ENCODE measurements at places on chromosomes 2 and 18.

GRCh38 chr2:233838726-233839446 lies 15.4 kb downstream of the HJURP start:
- DNase-seq = no peak

DNA sequence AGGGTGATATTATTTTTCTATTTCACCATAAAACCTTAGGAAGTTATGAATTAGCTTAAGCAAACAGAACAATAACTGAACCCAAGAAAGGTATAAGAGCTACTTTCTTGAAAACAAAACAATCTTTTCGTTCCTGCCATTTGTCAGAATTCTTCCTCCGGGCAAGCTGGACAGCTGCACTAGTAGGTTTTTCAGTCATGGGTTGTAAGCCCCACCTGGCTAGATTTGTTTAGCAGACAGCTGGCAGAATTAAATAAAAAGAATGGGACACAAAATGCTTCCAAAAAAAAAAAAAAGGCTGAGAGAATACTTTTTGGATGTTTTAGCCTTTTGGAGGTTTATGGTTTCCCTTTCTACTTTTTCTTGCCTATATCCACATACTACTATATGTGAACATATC lies 694.1 kb downstream of the ARHGAP15 start:
- DNase-seq = no peak

GRCh38 chr2:10493634-10494281 lies 45.6 kb upstream of the ODC1 start:
- peak; percentile 57 for DNase-seq

DNA sequence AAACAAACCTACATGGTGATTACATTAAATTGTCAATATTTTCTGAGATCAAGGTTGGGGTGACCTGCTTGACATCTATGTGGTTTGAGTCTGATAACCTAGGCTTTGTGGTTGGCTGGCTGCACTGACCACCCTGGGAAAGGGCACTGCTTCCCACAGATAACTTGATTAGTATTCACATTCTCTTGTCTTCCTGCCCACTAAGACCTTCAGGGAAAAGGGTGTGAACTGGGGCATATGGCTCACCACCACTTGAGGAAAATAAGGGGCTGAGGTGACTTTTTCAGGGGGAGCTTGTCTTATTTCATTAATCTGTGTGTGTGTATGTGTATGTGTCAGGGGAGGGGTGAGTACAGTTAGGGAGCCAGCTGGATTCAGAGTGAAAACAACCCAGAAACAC lies 1.5 kb downstream of the SMYD1 start:
- no peak for DNase-seq

- no peak for DNase-seq
Observed at GRCh38 chr2:220192994-220193753, 565.7 kb downstream of the SLC4A3 start.

GRCh38 chr2:170772295-170772694 lies 2.1 kb downstream of the ERICH2 start:
- no peak for DNase-seq

DNA sequence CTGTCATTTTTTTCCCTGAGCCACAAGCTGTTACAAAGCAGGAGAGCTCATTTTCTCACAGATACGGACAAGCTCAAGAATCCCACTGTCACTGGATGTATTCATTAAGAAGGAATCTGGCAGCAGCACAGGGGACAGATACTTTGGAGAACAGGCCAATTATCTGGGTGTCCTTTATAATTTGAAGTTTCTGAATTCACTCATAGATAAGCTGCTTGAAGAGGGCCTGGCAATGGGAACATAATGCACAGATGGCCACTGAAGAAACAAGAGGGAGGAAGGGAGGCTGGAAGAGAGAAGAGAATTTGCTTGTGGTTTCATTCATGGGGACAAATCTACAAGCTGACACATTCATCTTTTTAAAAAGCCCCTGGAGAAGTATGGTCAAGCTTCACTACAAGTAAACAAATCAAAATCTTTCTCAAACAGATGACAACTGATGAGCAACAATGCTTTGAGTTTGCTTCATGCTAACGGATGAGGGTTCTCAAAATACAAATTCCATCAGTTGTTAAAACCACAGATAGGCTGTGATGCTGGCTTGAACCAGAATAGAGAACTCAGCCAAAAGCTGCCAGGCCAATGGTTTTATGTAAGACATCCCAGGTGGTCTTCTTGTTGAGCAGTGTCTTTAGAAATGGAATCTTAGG lies 11.9 kb downstream of the BCL2 start:
- DNase-seq = no peak

GRCh38 chr2:10548626-10549025 lies 100.5 kb upstream of the ODC1 start:
- no peak for DNase-seq

GRCh38 chr2:117555965-117556364 lies 258.5 kb upstream of the DDX18 start:
- DNase-seq = no peak

GRCh38 chr2:108364676-108365297 lies 13.0 kb upstream of the SULT1C4 start:
- DNase-seq = no peak

- peak; percentile 45 for DNase-seq
Observed at GRCh38 chr2:62195421-62196277, at the start of gene B3GNT2. TSS of gene B3GNT2 (plus strand) at chr2:62196115. CDS start at chr2:62222221, 26,106 bp downstream.

DNA sequence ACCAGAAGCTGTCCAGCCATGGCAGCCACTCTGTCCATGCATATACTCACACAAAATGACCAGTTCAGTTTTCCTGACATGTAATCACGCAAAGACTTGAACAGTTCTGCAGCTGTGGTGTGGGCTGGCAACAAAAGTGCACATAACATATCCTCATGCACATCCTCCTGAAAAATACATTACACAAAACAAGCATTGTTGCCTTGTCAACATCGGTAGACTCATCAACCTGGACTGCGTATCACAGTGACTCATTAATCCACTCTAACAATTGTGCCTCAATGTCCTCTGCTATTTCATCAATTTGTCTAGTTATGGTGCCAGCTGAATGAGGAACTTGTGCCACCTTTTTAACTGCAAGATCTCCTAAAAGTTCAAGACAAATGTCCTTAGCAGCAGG lies 19.5 kb downstream of the RBKS start:
- DNase-seq = no peak

GRCh38 chr2:160246356-160246755 lies 46.3 kb upstream of the ITGB6 start:
- no peak for DNase-seq

- DNase-seq = no peak
Observed at GRCh38 chr2:119484834-119485233, 39.4 kb downstream of the SCTR start.

GRCh38 chr18:59607471-59607870 lies 89.8 kb downstream of the CCBE1 start:
- DNase-seq = no peak

DNA sequence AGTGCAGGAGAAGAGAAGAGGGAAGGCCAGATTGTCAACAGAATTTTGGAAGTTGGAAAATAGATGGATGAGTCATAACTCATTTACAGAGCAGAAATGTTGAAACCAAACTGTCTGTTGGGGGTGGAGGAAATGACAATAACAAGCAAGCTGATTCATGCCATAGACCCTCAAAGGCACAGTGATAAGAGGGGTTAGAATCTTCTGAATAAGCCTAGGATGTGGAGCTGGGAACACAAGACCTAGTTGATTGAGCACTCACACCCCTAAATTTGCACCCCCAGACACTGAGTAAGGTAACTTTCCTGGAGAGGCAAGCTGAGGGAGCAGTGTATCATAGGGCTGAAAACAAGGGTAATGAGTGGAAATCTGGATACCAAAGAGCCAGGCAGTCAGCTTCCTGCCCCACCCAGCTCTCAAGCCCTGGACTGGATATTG lies 141.4 kb downstream of the SCG2 start:
- no peak for DNase-seq

DNA sequence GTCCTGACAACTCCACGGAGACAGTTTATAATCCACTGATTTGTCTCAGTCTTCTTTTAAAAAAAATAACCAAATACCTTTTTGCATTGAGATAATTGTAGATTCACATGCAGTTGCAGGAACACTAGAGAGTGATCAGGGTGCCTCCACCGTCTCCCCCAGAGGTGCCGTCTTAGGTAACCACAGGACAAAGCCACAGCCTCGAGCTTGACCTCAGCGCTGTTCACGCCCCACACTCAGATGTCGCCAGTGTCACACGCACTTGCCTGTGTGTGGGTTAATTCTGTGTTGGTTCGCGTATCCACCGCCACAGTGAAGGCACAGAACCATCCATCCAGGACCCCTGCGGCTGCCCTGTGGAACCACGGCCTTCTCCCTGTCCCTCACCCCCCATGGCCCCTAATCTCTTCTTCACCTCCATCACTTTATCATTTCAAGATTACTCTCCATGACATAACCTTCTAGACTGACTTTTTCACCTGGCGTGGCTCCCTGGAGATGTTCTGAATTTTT lies 295.0 kb upstream of the HDAC4 start:
- no peak for DNase-seq

GRCh38 chr2:74789271-74789670 lies 44.7 kb upstream of the HK2 start:
- no peak for DNase-seq

DNA sequence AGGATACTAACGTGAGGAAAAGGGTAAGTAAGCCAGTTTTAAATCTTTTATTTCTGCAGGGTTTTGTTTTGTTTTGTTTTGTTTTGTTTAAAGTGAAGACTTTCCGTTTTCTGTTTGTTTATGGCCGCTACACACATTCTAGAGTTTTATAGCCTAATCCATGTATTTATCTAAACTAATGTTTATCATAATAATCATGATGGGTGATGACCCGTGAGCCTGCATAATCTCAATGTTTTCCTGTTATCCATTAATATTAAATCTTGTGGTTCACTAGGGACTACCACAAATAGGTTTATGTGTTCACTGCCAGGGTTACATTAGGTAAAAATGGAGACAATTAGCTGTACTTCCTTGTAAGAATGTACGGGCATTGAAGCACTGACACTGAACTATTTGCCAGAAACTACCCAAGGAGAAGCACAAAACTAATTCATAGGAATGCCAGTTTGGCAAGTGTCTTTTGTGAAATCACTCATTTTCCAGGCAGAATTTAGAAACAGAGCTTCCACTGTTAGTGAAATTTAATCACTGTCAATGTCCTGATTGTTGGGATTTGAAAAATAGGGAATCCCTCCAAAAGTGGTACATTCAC lies 574.8 kb downstream of the LRP1B start:
- DNase-seq = no peak

DNA sequence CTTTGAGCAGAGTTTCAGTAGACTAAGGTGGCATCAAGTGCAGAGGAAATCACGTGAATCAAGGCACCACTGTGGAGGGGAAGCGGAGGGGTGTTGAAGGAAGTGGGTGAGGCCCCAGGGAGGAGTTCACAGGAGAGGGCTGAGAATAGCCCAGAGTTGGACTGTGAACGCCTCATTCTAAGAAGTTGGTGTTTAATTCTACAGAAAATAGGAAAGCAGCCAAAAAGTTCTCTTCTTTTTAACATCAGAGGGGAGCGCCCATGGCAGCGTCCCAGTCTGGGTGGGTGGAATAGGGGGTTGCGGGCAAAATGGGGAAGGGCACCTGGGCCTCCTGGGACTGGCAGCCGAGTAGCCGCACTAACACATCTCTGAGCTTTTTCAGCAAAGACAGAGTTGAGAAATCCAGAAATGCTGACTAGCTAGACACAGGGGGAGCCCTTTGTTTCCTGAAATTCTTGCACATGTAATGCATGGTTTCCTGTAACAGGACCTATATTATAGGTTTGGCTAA lies 97.0 kb downstream of the NEB start:
- DNase-seq = peak; percentile 31

GRCh38 chr2:123644053-123644452 lies 381.0 kb upstream of the CNTNAP5 start:
- DNase-seq = no peak

DNA sequence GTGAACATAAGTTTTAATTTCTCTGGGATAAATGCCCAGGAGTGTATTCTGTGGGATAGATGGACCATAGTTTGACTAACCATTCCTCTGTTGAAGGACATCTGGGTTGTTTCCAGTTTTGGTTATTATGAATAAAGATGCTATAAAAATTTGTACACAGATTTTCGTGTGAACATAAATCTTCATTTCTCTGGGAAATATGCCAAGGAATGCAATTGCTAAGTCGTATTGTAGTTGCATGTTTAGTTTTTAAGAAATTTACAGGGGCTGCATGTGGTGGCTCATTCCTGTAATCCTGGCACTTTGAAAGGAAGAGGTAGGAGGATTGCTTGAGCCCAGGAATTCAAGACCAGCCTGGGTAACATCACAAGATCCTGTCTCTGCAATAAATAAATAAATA lies 6.9 kb upstream of the SLC11A1 start:
- no peak for DNase-seq

DNA sequence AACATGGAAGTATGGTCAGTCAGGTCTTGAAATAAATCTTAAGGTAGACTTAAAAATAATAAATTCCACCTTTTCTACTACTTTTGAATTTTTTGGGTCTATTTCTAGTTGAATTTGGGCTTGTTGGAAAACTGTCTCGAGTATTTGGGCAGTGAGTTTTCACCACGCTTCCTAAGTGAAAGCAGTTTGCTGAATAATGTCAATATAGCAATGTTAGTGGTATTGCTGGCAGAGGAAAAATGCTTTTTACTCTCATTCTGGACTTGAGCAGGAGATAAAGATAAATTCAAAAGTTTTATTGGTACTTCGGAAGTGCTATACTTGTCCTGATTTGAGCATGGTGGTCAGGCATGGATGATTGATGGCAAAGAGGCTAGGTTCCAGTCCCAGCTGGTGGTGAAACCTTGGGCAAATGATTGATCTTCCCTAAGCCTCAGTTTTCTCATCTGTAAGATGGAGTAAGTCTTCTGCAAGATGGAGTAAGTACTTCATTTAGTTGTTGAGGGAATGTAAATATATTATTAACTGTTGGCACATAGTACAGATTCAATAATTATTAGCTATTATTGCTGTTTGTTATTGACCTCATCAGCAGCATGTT lies 503.5 kb upstream of the ZEB2 start:
- no peak for DNase-seq

GRCh38 chr2:173862612-173863217 lies 102.5 kb downstream of the SP3 start:
- no peak for DNase-seq

GRCh38 chr2:178066324-178066723 lies 6.3 kb downstream of the PDE11A start:
- DNase-seq = no peak

- DNase-seq = no peak
Observed at GRCh38 chr2:189350540-189351209, 90.6 kb upstream of the WDR75 start.

DNA sequence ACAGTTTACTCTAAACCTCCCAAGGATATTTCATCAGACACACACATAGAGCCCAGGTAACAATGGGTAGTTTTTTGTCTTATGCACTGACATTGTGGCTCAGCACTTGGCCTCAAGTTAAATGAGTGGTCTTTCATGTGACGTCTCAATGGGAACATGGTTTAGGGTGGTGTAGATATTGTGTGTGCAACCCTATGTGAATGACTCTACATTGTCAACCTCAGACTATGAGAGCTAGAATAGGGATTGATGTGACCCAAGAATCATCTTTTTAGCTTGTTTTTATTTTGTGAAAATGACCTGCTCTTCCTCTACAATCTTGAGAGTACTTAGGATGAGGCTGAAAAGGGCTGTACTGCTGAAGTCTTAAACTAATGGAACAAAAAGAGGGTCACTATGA lies 86.2 kb downstream of the SCN1A start:
- DNase-seq = no peak

- DNase-seq = no peak
Observed at GRCh38 chr18:8402237-8402636, 207.0 kb upstream of the RAB12 start.

GRCh38 chr2:23384551-23385343 lies at the start of gene KLHL29:
TSS of gene KLHL29 (plus strand) at chr2:23385179. CDS start at chr2:23562197, 177,018 bp downstream.
- peak; percentile 23 for DNase-seq

GRCh38 chr2:160367887-160368286 lies 125.7 kb downstream of the RBMS1 start:
- no peak for DNase-seq
